ENCODE measurements at places on chromosomes 2 and 18.

GRCh38 chr18:3305933-3306332 is 44.0 kb downstream of the MYL12B start:
- DNase-seq: no peak

- DNase-seq: no peak
Measured at GRCh38 chr2:74849228-74849892, 15.4 kb downstream of the HK2 start.

GRCh38 chr18:70330887-70331286 is 42.0 kb downstream of the SOCS6 start:
- DNase-seq: no peak

- no peak for DNase-seq
Measured at GRCh38 chr2:46802665-46803546, 112.7 kb downstream of the MCFD2 start.

DNA sequence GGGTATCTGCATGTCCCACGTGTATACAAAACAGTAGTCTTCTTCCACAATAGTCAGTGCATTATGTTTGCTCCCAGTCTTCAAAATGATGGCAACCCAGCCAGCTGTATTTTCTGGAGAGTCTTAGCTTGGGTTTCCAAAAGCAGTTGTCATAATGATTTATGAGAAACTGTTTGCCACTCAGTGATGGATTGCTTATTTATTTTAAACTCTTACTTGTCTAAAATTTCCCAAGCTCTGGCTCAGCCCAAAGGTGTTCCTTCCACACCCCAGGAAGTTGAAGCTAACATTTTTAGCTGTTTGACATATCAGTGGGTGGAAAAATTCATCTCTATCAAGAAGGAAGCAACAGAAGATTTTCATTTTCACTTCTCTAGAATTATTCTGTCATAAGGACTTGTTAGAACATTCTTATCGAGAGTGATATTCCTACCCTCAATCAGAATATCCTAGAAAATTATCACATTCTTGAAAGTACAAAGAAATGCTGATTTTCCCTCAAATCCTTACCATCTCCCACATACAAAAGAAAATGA is 78.8 kb downstream of the ASAP2 start:
- no peak for DNase-seq

GRCh38 chr18:58080451-58080850 is 36.4 kb downstream of the NEDD4L start:
- DNase-seq: no peak

DNA sequence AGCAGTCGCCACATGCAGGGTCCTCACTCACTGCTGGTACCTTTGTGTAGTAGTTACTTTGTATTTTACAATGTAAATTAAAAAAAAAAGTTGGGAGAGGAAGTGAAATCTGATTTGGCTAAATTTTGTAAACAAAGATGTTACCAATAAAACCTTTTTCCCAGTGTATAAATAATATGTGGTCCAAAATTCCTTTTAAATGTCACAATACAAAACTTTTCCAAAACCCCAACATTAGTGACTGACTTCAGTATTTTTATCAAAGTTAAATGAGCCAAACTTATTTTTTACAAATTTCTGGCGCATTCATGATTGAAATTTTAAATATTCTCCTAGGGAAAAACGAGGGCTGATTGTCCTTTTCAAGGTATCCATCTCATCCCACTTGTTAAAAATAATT is 239.9 kb downstream of the AGAP1 start:
- no peak for DNase-seq

- DNase-seq: no peak
Measured at GRCh38 chr2:113869253-113869652, 20.6 kb upstream of the ACTR3 start.

DNA sequence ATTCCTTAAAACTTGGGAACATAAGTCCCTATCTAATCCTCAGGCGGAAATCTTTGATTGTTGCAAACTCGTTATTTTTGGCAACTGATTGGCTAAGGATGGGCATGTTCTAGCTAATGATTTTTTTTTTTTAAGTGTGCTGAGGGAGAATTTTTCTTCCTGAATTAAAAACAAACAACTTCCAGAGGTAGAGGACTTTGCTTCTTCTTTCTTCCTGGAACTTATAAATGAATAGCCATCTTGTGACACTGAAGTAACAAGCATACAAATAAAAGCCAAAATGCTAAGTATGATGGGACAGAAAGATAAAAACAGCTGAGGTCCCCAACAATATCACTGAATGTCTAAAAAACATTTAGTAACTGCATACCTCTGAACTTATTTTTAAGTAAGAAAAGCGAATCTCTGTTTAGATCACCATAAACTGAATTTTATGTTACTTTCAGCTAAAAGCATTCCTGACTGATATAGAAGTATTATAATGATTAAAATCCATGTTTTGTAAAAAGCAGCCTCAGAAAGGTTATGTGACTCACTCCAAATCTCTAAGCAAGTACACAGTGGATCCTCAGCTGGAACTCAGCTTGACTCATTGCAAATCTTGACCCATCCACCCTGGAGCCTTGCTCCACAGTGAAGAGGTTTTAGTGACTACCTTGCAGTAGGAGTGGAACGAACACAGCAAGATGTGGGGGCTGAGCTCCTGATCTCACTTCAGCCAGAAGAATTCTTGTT is 344.4 kb downstream of the CLIP4 start:
- no peak for DNase-seq

DNA sequence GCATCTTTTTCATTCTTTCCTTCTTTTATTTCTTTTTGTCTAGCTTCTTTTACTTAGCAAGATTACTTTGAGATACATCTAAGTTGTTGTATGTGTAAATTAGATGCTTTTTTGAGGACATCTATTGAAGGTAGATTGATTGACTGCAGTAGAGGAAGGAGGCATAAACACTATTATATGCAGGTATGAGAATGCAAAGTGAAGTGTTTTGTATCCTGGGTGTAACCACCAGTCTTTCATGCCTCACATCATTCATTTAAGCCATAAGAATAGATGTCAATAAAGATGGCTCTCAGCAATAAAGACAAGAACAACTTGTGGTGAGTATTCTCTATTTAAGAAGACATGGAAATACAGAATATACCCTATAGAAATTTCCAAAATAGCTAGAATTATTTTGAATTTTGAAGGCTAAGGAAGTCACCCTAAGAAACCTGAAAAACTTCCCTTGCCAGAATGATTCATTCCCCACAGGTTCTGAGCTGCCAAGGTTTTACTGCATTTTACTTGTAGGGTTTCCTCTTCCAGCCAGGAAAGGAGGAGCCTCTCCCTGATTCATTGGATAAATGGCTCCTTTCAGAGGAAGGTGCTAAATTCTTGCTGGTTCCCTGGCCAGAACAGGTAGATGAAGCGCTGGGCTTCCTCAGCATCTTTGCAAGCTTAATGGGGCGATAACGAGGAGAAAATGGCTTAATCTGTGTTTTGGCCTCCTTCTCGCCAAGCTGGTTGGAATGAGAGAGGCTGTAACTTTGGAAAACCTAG is 279.8 kb upstream of the SLC14A2 start:
- DNase-seq: no peak

DNA sequence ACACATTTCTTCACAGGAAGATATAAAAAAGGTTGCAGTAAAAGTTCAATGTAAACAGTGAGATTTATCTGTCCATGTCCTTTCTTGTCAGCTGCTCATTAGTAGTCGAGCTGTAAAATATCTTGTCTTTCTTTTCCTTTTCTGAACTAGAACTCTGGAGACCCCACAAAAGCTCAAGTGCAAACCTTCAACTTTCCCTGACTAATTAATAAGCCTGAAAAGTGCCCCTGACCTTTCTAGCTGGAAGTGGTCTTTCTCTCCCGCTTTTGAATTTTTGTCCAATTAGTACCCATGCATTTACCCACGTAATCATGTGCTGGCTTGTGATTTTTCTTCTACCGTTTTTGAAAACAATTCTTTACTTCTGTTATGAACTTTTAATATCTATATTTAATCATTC is 63.6 kb upstream of the EHBP1 start:
- DNase-seq: no peak

GRCh38 chr18:21834299-21834660 is 93.7 kb downstream of the MIB1 start:
- DNase-seq: no peak

DNA sequence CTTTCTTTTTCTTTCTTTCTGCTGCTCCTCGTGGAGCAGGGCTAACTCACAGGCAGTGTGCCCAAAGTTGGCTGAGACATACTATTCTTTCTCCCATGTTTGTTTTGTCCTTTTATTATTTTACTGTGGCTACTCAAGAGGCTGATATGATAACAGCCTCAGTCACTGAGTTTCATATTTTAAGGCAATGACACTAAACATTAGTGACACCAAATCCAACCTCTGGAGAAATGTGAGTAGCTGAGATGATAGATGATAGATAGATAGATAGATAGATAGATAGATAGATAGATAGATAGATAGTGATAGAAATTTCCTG is 45.8 kb upstream of the GLS start:
- DNase-seq: no peak

DNA sequence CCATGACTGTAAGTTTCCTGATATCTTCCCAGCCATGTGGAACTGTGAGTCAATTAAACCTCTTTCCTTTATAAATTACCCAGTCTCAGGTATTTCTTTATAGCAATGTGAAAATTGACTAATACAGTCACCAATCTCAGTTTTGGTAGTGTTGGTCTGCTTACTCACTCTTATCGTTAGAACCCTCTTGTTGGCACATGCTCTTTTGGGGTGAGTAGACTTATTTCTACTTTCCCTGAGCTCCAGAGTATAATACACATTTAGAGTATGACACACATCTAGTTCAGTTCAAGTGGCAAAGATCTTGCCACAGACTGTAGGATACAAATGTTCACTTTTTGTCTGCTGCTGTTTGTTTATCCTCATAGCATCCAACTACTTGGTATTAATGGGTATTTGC is 347.5 kb upstream of the CELF4 start:
- no peak for DNase-seq

GRCh38 chr2:208407667-208408066 is 1.1 kb downstream of the PTH2R start:
- no peak for DNase-seq

DNA sequence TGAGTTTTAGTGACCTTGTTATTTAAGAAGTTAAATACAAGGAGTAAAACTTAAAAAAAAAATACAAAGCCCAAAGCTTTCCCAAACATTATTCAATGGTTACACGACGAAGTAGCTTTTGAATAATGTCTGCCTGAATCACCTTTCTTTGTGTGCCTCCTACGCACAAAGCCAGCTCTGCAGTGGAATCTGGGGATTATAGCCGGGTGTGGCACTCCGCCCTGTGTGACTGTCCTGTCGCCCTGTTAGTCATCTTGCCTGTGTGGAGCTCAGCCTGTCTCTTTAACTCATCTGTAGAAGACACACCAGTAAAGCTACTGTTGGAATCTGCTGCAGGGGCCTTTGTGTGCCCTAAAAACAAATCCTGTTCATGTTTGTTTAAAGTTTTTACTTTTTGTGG is 79.4 kb upstream of the TCF7L1 start:
- DNase-seq: no peak

GRCh38 chr2:175815537-175815936 is 186.5 kb downstream of the LNPK start:
- no peak for DNase-seq

DNA sequence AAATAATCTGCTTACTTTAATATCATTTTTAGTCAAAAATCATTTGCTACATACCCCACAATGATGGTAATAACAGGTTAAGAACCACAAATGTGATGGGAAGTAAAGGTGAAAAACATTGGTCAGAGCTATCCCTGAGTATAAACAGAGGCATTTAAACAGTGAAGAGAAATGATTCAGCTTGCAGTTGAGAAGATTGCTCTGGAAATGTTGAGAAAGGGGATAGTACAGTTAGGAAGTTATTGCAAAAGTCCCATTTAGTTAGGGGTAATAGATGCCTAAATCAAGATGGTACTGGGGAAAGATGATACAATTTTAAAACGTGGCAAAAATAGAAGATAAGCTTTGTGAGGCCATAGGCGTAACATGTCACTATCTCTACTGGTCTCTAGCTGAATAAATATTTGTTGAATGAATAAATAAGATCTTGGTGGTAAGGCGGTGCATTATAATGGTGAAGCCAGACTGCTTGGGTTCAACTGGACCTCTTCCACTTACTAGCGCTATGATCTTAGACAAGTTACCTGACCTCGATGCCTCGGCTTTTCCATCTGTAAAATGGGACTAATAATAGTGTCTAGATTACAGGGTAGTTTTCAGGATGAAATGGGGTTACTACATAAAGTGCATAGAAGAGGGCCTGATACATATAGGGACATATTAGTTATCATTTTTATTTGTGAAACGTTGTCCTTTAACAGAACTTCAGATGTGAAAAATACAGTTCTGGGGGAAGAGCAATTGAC is 2.0 kb upstream of the BZW1 start:
- no peak for DNase-seq

DNA sequence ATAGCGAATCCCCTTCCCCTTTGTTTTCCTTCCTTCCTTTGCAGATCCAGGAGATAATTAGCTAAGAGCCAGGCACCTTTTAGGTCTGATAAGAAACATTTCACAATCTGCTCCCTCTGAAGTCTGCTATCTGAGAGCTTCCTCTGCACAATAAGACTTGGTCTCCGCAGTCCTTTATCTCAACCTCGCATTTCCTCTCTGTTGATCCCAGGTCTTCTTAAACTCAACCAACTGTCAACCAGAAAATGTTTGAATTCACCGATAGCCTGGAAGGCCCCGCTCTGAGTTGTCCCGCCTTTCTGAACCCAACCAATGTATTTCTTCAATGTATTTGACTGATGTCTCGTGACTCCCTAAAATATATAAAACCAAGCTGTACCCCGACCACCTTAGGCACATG is 78.4 kb upstream of the CTDP1 start:
- DNase-seq: no peak

- no peak for DNase-seq
Measured at GRCh38 chr2:32564417-32565035, 63.3 kb upstream of the TTC27 start.

- no peak for DNase-seq
Measured at GRCh38 chr2:42768706-42769256, 4.8 kb upstream of the OXER1 start.

DNA sequence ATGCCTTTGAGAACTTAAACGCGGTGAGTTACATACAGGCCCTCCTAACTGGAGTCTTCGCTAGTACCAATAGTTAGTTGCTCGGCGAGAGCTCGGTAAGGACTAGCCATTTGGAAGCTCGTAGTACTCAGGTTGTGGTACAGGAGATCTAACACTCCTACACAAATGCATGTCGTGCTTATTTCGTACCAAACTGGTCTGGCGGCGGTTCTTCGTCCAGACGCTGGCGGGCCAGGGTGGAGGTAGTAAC is 346 bp upstream of the VRK2 start:
- no peak for DNase-seq

GRCh38 chr2:173872714-173873113 is 92.5 kb downstream of the SP3 start:
- no peak for DNase-seq

- no peak for DNase-seq
Measured at GRCh38 chr18:38940475-38940862, 1374.9 kb upstream of the CELF4 start.

GRCh38 chr2:4354164-4354563 is 650.8 kb downstream of the DCDC2C start:
- no peak for DNase-seq
